ENCODE measurements at places on chromosomes 3 and 15.

- no peak for DNase-seq
Observed at GRCh38 chr3:134598763-134599545, 51.9 kb downstream of the KY start.

DNA sequence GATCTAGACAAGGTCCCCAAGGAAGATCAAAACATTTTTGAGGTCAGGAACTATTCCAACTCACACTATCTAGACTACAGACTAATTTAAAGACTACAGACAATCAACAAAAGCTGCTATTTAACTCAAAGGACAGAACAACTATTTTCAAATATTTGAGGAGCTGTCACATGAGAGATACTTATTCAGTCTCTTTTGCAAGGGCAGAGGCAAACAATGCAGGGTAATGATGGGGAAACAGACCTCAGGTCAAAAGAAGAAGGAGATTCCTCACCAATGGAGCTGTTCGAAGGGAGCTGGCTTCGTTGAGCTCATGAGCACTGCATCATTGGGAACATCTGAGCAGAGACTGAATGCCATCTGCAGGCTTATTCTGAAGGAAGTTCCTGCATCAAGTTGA lies 231.9 kb downstream of the DTWD1 start:
- no peak for DNase-seq

DNA sequence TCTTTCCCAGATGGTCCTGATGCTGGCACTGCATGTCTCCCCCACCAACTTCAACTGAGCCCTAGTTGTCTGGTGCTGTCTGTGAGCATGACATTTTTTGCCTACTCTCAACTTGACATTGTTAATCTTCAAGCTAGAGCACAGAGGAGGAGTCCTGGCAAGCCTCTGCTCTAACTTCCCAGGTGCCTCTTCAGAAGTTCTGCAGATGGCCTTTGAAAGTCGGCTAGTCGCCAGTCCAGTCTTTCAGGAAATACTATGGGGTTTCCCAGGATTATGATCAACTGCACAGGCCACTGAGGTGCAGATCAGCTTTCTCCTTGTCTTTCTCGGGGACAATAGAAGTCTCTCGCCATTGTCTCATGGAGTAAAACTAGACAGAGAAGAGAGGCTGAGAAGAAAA lies 86.7 kb downstream of the ST8SIA2 start:
- DNase-seq: no peak

- no peak for DNase-seq
Observed at GRCh38 chr3:104951426-104951825, 415.3 kb upstream of the ALCAM start.

- peak; percentile 41 for DNase-seq
Observed at GRCh38 chr3:52471371-52472238, 16.2 kb downstream of the NISCH start.

DNA sequence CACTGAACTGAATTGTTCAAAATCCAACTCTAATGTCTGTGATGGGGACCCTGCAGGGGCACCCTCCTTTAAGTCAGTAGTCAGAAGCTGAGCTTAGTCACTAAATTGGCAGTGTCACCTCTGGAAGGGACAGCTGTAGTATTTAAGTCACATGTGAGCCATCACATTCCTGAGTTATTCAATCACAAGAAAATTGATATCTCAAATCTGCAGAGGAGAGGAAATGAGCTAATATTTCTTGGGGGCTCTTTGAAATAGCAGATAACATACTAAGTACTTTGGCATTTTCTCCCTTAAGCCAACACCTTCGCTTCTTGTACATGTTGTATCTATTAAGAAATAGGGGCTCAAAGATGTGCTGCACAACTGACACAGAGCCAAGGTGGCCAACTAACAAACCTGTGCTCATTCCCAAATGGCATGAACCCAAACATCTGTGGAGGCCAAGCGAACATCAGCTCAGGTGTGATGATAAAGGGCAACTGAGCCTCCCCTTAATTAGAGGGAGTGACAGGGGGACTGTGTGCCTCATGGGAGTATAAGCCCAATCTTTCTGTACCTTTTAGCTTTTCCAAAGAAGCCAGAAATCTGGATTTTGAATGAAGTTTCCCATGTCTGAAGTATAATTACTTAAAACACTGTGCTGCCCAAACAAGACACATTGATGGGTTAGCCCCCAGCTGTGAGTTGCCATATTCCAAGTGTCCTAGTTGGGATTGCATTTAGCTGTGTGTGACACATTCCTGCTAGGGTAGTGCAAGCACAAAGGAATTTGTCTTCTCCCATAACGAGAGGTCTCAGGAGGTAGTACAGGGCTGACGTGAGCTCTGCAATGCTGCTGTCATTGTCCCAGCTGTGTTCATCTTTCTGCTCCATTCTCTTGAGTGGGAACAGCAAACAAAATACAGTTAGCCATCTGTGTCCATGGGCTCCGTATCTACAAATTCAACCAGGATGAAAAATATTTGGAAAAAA lies 63.3 kb downstream of the ABHD5 start:
- DNase-seq: no peak

- DNase-seq: no peak
Observed at GRCh38 chr15:67808821-67809220, 16.5 kb upstream of the SKOR1 start.

- DNase-seq: no peak
Observed at GRCh38 chr3:30948426-30948825, 54.0 kb upstream of the GADL1 start.

GRCh38 chr15:58724466-58724865 lies 25.0 kb downstream of the ADAM10 start:
- DNase-seq: no peak

- DNase-seq: no peak
Observed at GRCh38 chr15:69529141-69529540, 76.5 kb downstream of the RPLP1 start.

All from stimulated activated CD4-positive, alpha-beta T cell treated with anti-CD3 and anti-CD28 coated beads, Interleukin-4, amount 100 ng/mL, for 1 hour (primary cell).